ENCODE measurements at places on chromosomes 16 and 17. TPM values are rescaled to one million over a fixed set of nuclear protein-coding genes. Genes with fewer than 3 reads are reported as not detected.

Gene GNGT2
- 0.34 TPM for total RNA-seq

Gene RHBDL1
- total RNA-seq: 2.2 TPM

Gene SAMD14
- total RNA-seq: 2.2 TPM

Gene MYO15A
- 1.8 TPM for total RNA-seq

Gene TBC1D3E
- total RNA-seq: not detected

Gene CACNG3
- not detected for total RNA-seq

Gene PRRT2
- 15.1 TPM for total RNA-seq

Gene HOXB3
- 93.7 TPM for total RNA-seq

Gene DOC2B
- total RNA-seq: 3.1 TPM

Gene P2RX1
- not detected for total RNA-seq

Gene CRHR1
- total RNA-seq: 0.17 TPM

Gene RTN4RL1
- 1.7 TPM for total RNA-seq

Gene SPDYE4
- not detected for total RNA-seq

Gene C17orf113
- total RNA-seq: 2.1 TPM

Gene LHX1
- 1.7 TPM for total RNA-seq

Gene TOP2A
- total RNA-seq: 65.8 TPM

Gene CALB2
- 23.6 TPM for total RNA-seq

Gene OR2C1
- total RNA-seq: 0.22 TPM
